ENCODE measurements at places on chromosomes 16 and 17.
A peak's percentile ranks its signal among the peaks of the same experiment; 100 is the strongest.

GRCh38 chr17:1040216-1040600, 43.3 kb downstream of the TIMM22 start:
- no peak for DNase-seq

DNA sequence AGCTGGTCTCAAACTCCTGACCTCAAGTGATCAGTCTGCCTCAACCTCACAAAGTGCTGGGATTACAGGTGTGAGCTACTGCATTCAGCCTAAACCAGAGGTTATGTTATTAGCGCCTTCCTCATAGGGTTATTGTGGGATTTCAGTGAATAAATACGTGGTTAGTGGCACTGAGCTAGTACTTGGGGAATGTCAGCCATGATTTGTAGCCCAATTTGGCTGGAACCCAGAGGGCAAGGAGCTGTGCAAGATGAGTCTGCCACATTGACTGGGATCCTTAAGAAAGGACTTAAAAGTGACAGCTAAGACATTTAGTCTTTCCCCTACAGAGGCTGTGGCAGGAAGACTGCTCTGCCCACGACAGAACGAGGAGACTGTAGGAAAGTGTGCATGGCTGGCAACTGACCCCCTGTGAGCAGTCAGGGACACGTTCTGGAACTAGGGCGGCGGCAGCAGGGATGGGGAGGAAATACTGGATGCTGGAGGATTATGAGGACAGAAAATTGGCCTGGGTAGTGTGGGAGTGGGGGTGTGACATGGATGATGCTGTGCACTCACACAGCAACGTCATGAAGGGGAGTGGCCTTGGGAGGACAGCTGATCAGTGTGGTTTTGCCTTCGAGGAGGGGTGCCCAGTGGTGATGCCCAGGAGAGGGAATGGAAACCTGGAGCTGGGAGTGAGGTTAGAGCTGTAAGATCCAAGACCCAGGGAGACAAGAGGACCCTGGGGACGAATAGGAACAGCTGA, 14.6 kb downstream of the ATP5PD start:
- peak; percentile 42 for DNase-seq

GRCh38 chr17:17079761-17080160, 37.5 kb downstream of the MPRIP start:
- no peak for DNase-seq

DNA sequence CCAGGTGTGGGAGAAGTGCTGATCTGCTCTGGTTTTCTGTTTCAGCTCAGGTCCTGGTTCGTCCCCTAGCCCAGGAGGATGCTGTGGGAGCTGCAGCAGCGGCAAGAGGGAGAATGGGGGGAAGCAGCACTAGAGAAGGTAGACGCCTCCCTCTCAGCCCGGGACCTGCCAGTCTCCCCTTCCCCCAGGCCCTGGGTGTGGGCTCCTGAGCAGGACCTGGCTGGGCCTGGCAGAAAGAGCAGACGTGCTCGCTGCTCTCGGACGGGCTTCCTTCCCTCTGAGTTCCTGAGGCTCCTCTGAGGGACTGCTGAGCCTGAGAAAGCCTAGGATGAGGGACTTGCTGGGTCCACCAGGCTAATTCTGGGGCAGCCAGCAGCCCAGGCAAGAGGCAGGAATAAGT, 3.1 kb downstream of the PRCD start:
- no peak for DNase-seq

GRCh38 chr17:35048685-35049379, 14.7 kb downstream of the RFFL start:
- DNase-seq: no peak

DNA sequence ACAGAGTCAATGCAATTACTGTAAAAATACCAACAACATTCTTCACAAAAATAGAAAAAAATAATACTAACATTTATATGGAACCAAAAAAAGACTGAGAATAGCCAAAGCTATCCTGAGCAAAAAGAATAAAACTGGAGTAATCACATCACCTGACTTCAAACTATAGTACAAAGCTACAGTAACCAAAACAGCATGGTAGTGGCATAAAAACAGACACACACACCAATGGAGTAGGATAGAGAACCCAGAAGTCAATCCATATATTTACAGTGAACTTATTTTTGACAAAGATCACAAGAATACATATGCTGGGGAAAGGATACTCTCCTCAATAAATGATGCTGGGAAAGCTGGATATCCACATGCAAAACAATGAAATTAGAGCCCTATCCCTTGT, 84.2 kb downstream of the CEP112 start:
- DNase-seq: no peak

DNA sequence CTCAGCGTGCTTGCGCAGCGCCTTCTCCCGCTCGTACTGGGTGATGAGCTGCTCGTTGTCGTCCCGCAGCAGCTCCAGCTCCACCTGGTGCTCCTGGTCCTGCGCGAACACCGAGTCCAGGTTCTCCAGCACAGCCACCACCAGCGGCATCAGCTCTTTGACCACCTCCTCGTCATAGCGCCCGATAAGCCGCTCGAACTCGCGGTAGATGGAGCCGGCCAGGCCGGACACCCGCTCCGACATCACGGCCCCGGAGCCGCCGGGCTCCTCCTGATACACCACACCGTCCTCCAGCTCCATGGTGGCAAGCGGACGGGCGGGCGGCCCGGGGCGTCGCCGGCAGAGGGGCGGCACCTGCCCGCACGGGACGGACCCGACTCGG, 320 bp downstream of the SPAG9 start:
- peak; percentile 44 for DNase-seq

DNA sequence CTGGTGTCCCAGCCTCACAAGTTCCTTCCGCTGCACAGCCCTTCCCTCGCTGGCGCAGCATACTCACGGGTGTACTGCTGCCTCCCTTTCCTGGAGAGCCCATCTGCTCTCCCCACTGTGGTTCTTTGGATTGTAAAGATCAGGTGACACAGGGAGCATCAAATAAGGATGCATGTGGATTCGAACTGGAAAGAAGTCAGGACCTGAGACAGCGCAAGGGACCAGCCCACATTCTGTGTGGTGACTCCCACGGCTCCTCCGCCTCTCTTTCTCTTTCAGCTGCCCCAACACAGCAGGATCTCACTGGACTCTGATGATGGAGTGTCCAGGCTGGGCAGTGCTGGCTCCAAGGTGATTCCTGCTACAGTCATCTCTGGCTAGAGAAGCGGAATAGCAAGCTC, 8.1 kb downstream of the LDAF1 start:
- DNase-seq: no peak

DNA sequence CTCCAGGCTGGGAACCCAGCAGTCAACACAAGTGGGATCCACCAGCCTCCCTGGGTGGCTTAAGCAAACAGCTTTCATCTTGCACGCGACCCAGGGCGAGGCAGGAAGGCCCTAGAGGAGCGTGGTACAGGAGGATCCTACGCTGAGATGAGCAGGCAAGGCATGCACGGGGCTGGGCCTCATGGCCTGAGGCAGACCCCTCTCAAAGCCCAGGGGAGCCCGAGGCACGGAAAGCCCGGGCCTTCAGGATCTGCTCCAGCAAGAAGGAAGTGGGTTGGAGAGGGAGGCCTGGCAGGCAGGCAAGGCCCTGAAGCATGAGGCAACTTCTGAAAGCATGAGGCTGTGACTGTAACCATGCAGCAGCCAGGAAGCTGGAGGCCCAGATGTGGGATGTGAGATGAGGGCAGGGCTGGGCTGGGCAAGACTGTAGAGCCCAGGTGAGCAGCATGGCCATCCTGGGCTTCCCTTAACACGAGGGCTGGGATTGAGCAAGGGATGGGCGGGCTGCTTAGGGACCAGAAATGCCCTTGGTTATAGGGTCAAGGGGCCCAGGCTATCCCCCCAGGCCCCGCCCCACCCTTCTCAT, 338.7 kb downstream of the C16orf95 start:
- no peak for DNase-seq

GRCh38 chr16:66649636-66650205, 45.2 kb downstream of the CMTM3 start:
- DNase-seq: no peak

DNA sequence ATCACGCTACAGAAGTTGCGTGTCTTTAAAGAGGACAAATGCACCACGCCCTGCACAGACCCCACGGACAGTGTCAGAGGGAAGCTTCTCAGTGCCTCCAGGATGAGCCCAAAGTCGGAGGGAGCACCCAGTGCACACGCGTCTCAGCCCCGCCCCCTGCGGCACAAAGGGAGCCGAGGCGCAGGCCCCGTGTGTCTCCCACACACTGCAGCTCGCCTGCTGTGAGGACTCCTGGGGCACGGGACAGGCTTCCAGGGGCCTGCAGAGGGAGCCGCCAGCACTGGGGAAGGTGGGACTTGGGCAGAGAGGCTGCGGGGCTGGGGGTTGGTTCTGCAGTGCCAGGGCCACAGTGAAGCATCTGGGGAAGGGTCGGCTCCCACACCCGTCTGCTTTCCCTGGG, 77.4 kb downstream of the LMF1 start:
- no peak for DNase-seq

DNA sequence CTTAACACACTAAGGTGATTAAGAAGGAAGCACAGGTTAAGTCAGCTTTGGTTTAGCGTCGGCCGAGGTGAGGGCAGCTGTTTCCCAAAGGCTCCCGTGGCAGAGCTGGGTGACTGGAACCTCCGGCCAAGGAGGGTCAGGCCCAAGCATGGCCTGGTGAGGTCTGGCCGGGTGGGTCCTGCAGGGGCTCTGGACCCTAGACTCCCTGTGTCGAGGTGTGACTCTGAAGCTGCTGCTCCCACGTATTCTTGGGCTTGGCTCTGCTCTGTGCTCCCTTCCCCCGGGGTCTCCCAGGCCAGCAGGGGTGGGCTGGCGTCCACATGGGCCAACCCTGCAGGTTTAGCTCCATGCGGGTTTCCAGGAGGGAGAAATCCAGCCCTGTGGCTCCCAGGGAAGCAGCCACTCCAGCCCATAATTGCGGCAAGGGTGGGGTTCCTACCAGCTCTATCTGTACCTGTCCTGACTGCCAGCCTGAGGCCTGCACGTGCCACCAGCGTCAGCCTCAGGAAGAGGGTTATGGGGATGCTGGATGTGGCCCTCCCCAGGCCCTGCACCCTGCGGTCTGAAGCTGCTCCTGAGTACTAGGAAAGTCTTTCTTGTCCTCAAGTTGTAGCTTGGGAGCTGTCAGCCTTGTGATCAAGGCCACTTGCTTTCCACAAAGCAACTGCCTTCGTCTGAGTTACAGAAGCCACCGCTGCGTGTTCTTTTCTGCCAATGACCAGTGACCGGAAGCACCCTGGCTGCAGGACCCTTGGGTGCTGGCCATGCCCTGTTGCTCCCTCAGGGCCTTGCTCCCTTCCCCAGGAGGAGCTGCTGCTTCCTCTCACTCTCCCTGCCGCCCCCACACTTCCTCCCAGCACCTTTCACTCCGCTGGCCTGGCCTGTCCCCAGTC, 4.8 kb downstream of the CDK5R1 start:
- DNase-seq: no peak

DNA sequence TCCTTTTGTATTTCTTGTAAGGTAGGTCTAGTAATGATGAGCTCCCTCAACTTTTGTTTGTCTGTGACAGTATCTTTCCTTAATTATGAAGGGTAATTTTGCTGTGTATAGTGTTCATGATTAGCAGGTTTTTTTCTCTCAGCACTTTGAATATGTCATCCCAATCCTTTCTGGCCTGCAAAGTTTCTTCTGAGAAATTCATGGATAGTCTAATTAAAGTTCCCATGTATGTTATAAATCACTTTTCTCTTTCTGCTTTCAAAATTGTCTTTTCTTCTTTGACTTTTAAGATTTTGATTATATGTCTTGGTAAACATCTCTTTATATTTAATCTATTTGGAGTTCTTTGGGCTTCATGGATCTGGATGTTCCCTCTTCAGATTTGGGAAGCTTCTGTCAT, 54.3 kb upstream of the ZKSCAN2 start:
- no peak for DNase-seq

DNA sequence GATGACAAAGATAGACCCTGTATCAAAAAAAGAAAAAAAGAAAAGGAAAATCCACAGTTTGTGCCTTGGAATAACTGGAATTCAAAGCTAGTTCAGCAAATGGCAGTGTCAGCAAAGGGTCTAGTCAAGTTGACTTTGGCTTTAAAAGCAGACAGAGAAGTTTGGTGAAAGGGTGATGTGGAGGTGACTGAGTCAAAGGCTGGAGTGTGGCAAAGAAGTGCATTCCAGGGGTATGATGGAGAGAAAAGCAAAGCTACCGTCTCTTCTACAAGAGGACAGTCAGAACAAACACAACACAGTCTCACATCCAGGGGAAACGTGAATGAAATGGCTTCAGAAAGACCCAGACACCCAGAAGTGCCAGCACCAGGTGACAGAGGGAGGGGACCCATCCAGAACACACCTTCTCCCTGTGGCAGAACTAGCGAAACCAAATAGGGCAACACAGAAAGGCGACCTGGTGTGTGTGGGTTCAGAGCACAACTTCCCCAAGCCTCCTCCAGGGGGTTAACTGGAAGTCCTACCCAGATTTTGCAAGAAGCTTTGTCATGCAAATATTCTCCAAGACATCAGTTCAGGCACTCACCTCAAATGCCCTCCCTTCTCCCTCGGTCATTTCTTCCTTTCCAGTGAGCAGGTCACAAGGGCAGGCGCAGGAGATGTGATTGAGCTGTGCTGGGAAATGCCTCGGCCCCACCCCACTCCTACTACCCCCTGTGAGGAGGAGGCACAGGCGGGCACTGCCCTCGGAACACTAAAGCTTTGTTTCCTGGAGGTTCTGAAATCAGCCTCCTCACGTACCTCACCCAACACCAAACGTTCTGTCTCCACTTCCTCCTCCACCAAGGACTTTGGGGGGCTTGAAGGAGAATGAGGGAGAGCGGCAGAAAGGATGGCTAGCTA, 481.9 kb downstream of the SOX9 start:
- no peak for DNase-seq
